ENCODE measurements at places on chromosomes 12 and 14.

- DNase-seq, result peak; percentile 50
Observed at GRCh38 chr12:101927036-101927435, 49.7 kb downstream of the DRAM1 start.

DNA sequence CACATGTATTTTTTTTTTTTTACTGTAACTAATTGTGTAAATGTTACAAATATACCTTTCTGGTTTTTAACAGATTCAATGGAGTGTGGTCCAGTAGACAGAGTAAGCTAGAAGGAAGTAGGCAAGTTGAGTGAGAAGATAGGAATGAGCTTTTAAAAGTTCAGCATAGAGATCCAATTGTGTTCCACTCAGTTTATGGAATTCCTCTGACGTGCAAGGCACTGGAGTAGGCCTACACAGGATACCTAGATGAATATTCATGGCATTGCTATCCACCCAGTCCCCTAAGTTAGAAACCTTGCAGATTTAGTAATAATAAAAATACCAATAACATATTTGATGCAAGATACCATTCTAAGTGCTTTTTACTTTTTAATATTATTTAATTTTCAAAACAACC lies 225.6 kb upstream of the ARID2 start:
- DNase-seq, result no peak

- no peak for DNase-seq
Observed at GRCh38 chr14:88516861-88517357, 37.9 kb downstream of the PTPN21 start.

GRCh38 chr14:90427848-90428426 lies 31.1 kb downstream of the CALM1 start:
- no peak for DNase-seq

DNA sequence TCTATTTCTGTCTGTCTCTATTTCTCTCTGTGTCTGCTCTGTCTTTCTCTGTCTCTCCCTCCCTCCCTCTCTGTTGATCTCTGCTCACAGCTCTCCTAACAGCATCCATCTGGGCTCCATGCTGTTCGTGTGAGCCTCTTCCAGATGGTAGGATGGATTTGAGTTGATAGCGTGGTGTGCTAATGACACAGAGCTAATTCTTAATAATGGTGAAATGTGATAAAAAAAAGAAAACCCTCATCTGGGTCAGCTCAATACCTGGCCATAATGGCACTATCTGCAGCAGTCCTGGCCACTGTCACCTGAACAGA lies 96.4 kb downstream of the AACS start:
- DNase-seq, result no peak

DNA sequence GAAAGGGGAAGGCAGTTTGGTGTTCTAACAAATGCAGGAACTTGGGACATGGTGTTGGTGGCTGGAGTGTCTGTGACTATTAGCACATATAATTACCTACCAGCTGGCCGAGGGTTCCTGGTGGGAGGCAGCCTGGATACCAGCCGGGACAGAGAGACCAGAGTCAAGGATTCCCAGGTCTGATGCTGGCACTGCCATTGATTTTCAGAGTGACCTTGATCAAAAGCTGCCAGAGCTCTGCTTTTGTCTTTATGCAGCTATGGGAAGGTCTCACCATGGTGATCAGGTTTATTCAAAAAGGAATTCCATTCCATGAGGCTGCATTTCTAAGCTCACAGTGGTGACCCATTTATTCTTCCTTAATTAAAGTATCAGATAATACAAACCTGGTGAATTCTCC lies 101.0 kb upstream of the PWP1 start:
- no peak for DNase-seq

GRCh38 chr12:105713606-105714305 lies 383.3 kb downstream of the C12orf75 start:
- DNase-seq, result no peak

DNA sequence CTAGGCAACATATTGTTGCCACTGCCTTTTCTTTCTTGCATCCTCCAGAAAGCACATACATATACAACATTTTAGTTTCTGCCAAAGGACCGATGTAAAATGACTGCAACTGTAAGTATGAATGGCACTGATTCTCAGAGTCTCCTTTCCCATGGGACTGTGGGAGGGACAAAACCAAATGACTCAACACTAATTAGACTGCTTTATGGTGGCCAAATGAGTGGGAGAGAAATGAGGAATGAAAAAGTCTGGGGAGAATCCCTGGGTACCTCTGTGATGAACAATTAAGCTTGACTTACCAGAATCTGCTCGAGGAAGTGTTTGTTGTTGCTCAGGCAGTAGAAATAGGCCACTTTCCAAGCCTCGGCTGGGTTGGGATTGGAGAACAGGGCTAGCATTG lies 10.1 kb downstream of the ZFYVE26 start:
- no peak for DNase-seq

DNA sequence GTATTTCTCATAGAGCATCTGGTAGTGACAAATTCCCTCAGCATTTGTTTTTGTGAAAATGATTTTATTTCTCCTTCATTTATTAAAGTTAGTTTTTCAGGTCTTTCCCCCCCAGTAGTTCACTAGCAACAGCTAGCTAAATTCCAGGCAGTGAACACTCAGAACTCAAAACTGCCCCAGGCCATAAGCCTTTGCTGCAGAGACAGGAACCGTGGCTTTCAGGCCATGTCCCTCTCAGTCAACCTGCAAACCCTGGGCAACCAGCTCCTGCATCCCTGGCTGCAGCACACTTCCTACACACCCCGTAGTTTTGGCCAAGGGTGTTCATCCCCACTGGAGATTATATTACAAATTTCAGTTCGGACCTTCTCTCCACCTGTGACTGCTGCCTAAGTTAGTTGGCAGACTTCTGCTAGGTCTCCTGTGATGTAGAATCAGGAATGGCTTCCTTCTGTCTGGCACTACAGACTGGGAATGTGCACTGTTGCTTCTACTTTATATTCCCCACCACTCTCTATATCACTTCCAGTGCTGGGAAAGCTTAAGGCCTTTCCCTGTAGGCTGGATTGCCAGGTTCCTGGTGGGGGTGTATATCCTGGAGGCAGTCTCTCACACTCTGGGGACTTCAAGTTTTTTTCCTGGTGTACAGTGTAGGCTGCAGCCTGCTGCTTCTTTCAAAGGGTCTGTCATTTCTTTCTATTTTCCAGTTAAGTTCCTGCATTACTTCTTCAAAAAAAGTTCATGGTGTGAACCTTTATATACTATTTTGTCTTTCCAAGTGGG lies 924.4 kb upstream of the LRFN5 start:
- no peak for DNase-seq

- DNase-seq, result no peak
Observed at GRCh38 chr12:68781728-68782127, 26.2 kb upstream of the MDM2 start.
